ENCODE measurements at places on chromosomes 1 and 21.

DNA sequence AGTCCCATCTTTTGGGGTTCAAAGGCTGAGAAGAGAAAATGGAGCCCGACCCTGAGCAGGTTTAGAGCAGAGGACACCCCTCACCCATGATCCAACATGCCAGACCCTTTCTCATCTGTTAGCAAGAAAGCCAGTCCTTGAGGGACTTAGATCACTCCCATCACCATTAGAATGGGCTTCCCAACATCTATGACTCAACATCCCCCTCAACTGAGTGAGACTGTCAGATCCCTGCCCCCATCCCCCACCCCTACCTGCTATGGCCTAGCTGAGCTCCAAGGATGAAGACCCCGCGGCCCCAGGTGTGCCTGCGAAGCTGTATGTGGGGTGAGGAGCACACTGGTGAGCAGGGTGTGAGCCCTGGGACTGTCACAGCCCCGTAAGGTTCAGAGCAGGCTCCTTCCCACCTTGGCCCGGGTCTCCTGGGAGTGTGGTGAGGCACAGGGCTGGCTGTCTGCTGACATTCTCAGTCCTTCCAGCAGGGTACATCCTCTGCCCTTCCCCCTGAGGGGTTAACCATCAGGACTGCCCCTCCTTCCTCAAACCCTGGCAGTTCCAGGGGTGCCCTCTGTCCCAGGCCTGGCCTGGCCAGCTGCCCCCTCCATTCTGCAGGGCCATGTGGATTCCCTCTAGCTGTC lies 21.4 kb upstream of the BLACAT1 start:
- DNase-seq = no peak

GRCh38 chr1:27527223-27527889 lies 37.4 kb upstream of the WASF2 start:
- DNase-seq = peak; percentile 77

DNA sequence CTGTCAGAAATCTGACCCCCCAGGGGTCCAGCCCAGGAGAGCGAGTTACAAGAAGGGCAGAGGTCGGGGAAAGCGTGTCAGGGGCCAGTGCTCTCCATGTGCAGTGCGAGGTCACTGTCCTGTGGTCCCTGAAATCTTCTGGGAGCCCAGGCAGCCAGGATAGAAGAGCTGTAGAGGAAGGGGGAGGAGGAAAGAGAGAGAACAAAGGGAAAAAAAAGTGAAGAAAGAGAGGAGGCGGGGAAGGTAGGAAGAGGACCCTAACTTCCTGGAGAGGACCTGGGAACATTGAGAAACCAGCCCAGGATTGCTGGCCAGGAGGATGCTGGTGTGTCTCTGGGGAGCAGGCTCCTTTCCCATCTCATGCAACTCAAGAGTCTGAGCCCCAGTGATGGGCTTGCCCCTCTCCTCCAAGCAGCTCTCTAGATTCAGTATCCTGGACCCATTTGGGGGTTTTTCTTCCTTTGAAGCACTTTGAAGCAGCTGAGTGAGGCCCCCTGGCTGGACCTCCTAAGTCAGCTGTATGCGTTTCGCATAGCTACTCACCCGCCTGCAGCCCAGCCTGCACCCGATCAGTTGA lies 6.8 kb upstream of the INAVA start:
- DNase-seq = no peak

DNA sequence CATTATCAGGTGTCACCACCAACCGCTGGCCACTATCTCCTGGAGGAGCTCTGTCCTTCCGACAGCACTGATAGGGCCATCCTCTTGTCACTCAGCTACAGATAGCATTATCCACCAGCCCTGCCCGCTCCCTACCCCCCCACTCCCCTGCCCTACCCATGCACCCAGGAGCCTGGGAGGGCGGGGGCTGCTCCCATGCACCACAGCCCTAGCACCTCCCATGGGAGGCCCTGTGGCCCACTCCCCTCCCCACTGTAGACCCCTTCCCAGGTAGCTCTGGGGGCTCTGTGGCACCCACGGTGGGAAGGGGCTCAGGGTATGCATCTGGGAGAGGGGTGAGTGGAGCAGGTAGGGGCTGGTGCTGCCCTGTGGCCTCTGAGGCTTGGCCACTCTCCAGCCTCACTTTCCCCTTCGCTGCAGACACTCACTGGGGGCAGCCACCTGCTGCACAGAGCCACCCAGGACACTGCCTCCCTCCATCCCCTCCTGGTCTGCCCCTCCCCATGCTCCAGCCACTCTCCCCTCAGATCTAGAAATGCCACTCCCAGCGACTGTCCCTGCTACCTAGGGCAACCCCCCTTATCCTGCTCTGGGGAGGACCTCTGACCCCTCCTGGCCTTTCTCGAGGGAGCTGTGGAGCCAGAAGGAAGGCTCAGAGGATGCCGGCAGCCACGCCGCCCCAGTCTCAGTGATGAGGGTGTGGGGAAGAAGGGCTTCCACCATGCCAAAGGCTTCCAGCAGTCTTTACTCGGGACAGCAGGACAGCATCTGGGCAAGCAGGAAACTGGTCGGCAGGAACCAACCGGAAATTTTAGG lies 58.5 kb downstream of the WNT9A start:
- no peak for DNase-seq

GRCh38 chr1:6268415-6268814 lies 7.5 kb upstream of the GPR153 start:
- no peak for DNase-seq

DNA sequence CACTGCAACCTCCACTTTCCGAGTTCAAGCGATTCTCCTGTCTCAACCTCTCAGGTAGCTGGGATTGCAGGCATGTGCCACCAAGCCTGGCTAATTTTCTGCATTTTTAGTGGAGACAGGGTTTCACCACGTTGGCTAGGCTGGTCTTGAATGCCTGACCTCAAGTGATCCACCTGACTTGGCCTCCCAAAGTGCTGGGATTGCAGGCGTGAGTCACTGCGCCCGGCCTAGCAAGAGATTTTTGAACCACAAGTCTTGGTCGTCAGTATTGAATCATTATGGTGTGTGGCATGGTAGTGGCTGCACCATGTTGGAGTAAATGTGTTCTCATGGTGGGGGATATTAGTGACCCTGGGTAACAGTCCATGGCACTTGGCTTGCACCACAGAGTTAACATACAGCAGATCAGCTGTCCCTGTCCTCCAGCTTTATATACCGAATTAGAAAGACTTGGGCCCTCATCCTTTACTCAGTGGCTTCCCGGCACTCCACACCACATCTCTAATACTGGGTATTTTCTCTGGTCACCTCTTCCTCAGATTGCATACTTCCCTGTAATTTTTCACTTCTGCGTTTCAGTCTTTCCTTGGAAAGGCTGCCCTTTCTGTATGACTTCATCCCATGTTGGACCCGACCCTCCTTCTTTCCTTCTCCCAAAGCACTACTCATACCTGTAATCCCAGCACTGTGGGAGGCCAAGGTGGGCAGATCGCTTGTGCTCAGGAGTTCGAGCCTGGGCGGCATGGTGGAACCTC lies 25.1 kb downstream of the AK4 start:
- DNase-seq = no peak

GRCh38 chr1:225601902-225602589 lies 50.9 kb downstream of the ENAH start:
- DNase-seq = no peak

DNA sequence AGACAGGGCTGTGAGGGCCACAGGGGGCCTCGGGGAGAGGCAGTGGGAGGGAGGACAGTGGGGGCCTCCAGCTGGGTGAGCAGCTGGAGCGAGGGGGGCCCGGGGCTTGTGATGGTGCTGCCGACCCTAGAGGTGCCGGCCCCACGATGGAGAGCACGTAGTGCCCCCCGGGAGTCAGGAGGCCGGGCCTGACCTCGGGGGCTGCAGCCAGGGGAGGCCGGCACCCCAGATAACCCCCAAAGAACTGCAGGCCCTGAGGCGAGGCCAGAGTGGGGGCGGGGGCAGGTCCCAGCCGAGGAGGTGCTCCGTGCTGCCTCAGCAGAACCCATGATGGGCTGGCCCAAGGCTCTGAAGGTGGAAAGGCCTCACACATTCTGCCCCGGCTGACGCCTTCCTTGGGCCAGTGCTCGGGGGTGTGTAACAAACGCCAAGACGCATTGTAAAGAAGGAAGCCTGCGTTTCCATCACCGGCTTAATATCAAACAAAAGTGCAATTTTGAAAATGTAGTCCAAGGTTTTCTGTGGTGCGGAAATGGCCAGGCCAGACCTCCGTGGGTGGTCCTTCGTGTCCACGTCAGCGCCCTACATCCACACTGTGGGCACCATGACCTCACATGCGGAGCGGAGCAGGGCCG lies 55.2 kb downstream of the COL6A1 start:
- no peak for DNase-seq

Data from NCI-H748 treated with DMSO at 0.1 percent for 48 hours (cell line).